Posterior vena cava (tissue), 2 donors: ENCODE measurements at places on chromosomes 11 and 22. TPM values are rescaled to one million over a fixed set of nuclear protein-coding genes. Genes with fewer than 3 reads are reported as not detected.

DNA sequence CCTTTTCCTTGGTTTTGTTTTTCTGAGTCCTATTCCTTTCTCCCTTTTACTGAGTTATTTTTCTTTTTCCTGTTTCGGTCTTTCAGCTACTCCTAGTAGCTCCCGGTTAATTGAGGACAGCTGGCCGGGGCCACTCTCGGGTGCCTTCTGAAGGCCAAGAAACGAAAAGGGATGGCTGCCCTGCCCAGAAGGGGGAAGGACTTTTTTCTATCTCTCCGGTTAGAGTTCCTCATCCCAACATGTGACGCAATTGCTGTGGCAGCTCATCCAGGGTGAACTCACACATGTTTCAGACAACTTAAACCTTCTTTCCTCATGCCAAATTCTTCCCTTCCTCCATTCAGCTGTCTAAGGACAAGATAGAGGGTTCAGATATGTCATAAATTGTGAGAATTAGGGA, 83.6 kb downstream of the PIWIL4 start:
- DNase-seq: peak; percentile 91

DNA sequence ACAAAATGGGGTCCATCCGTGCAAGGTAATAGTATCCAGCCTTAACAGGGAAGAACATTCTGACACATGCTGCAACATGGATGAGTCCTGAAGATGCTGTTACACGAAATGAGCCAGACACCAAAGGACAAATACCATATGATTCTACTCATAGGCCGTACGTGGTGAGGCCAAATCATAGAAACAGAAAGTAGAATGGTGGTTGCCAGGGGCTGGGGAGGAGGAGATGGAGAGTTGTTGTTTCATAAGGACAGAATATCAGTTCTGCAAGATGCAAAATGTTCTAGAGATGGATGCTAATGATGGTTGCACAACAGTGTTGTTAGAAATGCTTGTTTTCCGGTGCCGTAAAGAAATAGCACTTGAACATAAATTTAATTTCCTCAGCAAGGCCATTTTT, 2.6 kb downstream of the TBX10 start:
- no peak for DNase-seq

Gene TMPRSS5
- total RNA-seq: 0.51 TPM

Gene OR10D3
- not detected for total RNA-seq

- no peak for DNase-seq
These were observed 176.3 kb upstream of the TMEM45B start for GRCh38 chr11:129639300-129639699.

GRCh38 chr11:115144014-115144413, 360.2 kb downstream of the CADM1 start:
- no peak for DNase-seq

- DNase-seq: peak; percentile 80
These were observed 632.3 kb upstream of the CCDC90B start for GRCh38 chr11:83918476-83918875.

DNA sequence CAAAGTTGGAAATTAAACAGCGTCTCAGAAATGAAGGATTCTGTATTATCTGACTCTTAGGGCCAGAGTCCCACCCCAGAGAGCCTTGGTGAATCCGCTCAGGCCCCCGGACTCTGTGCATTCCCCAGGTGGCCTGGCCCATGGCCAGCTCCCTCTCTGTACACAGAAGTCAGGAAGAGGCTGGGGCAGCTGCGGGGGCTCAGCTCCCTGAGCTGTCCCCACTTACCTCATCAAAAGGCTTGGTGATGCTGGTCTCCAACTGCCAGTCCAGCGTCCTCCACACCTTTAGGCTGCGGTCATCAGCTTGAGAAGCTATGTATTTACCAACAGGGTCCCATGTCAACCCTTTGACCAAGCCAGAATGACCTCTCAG, 35.0 kb downstream of the HIRA start:
- no peak for DNase-seq

DNA sequence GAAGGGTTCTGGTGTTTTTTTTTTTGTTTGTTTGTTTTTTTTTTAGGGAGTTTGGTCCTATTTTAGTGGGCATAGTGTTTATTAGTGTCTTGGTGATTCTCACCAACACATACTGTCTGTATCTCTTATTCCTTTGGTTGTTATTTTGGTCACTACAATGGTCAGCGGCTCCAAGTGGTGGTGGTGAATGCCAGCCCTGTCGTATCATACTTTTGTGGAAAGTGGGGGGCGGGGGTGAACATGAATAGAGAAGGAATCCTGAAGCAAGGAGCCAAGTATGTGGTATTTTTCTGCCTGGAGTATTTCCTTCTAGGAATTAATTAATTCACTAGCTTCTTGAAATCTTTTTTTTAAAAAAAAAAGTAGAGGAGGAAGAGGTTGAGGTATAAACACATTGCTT, 79.6 kb downstream of the GRK3 start:
- DNase-seq: no peak

DNA sequence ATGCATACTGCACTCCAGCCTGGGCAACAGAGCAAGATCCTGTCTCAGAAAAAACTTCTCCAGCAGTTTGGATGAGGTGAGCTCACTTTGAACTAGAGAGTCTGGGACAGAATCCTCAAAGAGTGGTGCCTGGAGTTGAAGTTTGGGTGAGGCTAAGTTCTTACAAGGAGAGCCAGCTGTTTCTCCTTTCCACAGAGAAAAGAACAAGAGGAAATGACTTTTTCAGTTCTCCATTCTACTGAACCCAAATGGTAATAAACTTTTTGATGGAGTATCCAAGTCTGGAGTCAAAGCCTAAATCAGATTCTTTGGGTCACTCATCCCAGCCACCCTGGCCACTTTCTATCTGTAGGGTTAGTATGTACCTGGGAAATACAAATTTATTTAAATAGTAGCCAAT, 102.7 kb downstream of the TRAF6 start:
- no peak for DNase-seq

DNA sequence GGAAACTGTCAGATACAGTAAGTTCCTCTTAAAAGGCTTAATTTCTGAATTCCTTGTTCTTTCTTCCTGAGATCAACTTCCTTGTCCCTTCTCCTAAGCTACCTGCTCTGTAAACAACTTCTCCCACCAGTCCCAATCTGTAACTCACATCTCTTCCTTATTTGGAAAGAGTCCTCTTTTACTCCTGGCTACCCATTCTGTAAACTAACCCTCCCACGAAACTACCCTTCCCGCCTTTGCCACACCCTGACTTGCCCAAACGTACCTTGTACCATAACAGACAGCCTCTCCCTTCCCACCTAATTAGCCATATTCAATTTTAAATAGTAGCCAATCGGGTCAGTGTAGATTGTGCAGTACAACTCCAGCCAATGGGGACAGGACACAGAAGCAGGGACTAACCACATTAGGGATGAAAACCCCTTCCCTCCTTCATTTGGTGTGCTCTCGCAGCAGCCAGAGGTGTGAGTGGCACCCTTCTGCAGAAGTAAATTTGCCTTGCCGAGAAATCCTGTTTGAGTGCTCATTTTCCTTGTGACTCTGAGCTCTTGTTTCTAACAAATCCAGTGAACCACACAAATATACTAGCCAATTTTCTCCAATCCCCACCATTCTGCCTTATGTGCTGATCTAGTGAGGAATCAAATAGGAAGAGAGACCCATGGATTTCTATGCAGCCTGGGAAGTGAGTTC, 49.5 kb downstream of the ZNF280B start:
- no peak for DNase-seq

Gene CHRM1
- total RNA-seq: not detected

- no peak for DNase-seq
These were observed 106.4 kb upstream of the ANO1 start for GRCh38 chr11:69971741-69972140.

DNA sequence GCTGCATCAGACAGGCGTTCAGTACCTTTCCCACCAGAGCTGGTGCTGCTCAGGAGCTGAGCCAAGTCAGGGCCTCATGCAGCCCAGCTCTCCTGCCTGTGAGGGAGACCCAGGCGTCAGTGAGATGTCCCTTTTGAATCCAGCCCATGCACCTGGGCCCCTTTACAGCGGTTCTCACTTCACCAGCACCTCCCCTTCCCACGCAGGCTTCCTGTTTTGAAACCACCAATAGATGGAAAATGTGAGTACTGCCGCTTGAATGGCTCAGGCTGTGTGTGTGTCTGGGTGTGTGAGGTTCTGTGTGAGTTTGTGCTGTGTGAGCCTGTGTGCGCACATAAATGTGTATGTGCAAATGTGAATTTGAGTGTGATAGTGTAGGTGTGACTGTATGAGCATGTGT, 88.4 kb downstream of the UBASH3B start:
- DNase-seq: no peak

DNA sequence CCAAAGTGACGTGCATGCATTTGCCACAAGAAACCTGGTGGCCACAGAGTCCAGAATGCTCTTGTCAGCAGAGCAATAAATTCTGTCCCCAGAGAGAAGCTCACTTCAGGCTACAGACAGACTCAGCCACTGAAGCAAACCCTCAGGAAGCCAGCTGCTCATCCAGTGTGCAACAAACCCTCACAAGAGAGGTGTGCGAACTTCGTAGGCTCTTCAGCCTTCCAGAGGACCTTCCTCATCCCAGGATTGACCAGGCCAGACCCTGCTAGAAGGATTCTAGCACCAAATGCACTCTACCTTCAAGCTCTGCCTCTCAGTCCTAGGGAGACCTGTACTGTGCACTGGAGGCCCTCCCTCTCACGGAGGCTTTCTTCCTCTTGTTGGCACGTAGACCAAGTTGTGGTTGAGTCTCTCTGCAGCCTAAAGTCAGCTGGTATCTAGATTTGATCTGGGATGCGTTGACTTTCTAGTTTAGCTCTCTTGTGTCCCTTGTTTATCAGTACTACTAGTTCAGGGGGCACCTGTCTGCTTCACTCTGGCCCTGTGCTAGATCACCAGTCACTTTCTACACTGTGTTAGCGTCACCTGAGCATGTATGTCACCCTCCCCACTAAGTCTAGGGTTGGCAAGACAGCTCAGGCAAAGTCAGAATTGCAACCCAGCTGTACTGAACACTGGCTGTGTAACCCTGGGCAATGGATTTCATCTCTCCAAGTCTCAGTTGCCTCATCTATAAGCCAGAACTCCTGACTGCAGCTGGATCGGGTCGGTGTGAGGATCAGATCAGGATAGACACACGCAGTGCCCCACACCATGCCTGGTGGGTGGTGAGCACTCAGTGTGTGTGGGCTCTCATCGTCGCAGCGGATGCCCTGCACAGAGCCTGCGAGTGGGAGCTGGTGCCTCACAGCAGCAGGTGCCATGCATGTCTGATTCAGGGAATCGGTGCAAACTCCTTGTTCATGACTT, 22.1 kb upstream of the TMPRSS13 start:
- no peak for DNase-seq

DNA sequence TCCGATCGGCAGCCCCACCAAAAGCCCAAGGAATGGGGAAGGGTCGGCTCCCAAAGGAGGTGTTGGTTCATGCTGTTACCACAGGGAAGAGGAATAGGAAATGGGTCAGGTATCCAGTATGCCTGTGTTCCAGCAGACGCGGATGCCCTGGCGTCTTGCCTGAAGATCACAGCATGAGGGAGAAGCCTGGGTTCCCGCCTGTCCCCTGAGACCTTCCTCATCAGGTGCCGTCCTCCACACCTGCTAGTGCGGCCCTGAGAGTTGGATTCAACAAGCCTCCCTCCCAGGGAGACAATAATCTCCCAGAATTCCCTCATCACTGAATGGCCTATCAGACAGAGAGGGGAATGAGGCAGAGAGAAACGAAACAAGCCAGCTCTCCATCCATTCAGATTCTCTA, 92.2 kb downstream of the SPATA19 start:
- DNase-seq: no peak

Gene SMDT1
- 67.2 TPM for total RNA-seq

Gene OR56A1
- total RNA-seq: not detected

Gene IGLL1
- not detected for total RNA-seq

Gene GNAZ
- 37.0 TPM for total RNA-seq

DNA sequence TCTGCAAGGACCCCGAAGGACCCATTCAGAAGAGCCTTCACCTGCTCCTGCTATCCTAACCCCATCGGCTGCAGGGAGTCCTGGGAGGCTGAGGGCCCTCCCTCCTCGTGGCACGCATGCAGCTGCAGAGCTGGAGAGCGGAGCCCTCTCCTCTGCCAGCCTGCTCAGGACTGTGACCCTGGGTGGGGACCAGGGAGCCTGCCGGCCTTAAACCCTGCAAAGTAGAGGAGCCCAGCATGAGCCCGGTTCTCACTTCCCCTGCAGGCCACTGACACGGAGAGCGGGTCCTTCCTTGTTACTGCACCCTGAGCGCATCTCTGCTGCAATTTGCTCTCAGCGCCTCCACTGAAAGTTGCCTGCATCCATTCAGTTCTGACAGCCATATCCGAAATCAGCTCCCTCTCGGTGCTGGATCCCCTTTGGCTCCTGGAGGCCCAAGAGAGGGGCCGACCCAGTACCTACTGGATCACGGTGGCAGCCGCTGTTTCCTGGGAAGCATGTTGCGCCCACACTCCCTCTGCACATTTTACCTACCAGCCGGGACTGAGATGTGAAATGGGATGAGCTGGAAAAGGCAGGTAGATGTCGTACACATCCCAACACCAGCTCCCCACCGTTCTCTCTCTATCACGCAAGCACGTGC, 312.1 kb downstream of the NTM start:
- no peak for DNase-seq

Gene OR5B17
- not detected for total RNA-seq

DNA sequence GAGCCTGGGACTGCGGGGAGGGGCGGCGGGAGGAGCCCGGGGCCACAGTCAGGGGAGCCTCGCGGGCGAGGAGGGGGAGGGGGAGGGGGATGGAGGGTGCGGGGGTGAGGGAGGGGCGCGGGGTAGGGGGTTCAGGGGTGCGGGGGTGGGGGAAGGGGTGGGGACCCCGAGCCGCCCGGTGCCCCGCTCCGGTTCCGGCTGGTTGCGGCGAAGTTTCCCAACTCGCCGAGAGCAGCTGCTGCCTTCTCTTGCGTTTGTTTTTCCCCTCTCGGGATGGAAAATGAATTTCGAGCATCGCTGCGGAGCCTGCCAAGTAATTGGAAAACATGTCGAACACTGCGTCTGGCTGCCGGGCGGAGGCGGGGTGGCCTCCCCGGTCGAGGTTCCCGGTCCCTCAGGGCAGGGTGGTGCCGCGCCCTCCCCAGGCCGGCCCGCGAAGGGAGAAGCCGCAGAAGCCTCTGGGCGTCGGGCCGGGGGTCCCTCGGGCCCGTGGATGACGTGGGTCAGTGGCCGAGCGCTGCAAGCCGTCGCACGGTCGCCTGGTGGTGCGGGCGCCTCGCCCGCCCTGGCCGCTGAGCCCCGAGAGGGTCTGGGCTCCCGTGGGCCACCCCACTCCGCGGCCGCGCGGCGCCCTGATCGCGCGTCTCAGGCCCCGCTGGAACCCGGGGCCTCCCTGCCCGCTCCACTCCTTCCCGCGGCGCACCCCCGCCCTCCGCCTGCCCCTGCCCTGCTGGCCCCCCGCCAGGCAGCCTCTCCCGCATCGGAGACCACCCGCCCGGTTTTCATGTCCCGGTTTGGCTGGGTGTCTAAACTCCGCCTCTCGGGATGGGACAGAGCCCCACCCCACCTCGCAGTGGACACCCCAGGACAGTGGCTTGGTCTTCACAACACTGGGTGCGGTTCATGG, 12.1 kb downstream of the SPATA19 start:
- no peak for DNase-seq

- DNase-seq: no peak
These were observed 51.9 kb upstream of the WT1 start for GRCh38 chr11:32487270-32487669.
